ENCODE measurements at places on chromosomes 4 and X.

DNA sequence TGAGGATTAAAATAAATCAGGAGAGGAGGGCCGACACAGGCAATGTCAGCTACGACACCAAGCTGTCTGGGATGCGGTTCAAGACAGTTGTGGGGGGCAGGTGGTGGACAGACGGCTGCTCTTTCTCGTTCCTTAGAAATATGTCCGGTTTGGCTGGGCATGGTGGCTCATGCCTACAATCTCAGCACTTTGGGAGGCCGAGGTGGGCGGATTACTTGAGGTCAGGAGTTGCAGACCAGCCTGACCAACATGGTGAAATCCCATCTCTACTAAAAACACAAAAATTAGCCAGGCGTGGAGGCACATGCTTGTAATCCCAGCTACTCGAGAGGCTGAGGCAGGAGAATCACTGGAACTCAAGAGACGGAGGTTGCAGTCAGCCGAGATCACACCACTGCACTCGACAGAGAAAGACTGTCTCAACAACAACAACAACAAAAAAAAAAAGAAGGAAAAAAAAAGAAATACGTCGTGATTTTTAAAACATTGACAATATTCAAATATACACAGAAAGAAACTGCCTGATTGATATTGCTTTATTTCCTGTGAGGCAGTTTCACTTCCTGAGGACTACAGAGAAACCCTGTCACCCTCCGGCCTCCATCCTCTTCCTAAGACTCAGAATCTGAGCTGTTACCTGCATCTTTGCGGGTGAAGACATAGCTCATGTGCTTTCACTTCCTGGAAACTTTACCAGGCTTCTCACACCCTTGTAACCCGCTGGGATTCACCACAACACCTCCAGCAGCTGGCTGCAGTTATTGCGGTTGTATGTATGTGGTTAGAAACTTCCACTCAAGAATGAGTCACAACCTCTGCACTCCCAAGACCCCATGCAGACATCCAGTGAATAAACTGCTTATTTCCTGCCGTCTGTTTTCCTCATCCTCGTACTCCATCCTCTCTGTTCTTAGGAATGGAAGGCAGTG is 63.8 kb upstream of the STS start:
- DNase-seq = no peak

- DNase-seq = no peak
These were observed 1477.0 kb downstream of the PCDH7 start for GRCh38 chr4:32196950-32197688.

DNA sequence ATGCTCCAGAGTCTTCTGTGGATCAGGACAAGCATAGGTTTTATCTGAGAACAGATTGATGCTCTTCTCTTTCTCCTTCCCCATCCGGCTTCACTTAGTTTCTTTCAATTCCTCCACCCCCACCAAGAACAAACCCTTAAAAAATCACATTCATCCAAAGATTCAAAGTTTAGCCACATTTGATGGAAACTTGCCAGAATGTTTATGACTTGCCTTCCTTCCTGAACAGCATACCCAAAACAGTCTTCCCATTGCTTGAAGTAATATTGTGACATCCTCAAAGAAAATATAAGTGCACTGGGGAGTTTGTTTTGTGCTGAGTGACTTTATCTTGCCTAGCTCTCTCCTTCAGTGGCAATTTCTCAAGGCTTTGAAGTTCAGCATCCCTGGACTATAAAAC is 83.0 kb downstream of the MAGEB17 start:
- no peak for DNase-seq

DNA sequence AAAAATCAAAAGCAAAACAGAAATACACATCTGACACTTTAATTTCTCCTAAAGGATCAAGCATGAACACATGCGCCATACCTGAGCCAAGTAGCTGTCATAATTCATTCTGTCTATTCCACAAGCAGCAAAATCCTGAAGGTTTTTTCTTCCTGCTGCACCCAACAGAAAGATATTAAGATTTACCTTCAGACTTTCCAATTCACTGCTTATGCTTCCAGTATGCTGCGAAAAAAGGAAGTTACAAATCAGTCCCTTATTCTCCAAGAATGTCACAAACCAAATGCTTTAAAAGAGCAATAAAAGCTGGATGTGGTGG is 29.2 kb upstream of the FGFBP2 start:
- DNase-seq = no peak

GRCh38 chr4:142528433-142528832 is 317.7 kb downstream of the INPP4B start:
- no peak for DNase-seq

DNA sequence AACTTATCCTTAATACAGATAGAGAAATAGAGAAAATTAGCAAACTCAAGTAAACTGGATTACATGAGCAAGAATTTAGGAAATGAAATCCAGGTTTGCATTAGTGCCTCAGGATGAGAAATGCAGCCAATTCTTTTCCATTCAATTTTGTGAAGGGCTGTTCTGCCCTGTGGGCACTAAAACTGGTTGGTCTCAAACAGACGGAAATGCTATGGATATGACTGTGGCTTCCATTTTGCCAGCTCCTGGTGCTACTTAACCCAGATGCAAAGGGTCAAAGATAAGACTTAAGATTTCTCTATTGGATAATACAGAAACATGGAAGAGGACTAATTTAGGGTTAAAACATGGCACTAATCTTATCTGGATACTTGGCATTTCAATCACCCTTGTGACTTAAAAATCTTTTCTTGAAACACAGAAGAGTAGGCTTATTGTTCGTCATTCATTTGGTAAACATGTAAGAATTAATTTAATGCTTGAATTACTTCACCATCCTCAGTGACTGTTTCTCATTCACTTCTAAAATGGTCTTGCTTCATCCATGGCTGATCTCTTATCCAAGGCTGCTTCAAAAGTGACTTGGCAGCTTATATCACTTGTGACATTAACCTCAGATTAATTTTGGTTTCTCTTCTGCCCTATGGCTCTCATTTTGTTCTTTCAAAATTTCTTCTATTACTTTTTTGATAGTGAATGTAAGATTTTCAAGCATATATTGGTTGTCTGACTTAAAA is 1008.7 kb downstream of the GLUD2 start:
- no peak for DNase-seq

DNA sequence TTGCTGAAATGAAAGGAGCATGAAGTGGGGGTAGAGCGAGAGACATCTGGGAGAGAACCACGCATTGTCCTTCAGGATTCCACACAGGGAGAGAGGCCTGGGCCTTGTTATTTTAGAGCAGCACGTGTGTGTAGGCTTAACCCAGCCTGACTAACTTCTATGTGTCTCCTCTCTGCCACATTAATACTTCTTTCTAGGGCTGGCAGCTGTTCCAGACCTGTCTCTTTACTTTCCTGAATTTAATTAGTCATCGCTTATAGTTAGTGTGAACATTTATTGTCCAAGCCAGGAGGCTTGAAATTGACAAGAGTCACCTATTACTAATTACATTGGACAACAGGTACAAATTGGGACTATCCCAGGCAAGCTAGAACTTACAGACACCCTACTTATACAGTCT is 51.3 kb downstream of the SMAD1 start:
- no peak for DNase-seq

GRCh38 chr4:15438939-15439524 is 11.2 kb downstream of the C1QTNF7 start:
- DNase-seq = no peak

DNA sequence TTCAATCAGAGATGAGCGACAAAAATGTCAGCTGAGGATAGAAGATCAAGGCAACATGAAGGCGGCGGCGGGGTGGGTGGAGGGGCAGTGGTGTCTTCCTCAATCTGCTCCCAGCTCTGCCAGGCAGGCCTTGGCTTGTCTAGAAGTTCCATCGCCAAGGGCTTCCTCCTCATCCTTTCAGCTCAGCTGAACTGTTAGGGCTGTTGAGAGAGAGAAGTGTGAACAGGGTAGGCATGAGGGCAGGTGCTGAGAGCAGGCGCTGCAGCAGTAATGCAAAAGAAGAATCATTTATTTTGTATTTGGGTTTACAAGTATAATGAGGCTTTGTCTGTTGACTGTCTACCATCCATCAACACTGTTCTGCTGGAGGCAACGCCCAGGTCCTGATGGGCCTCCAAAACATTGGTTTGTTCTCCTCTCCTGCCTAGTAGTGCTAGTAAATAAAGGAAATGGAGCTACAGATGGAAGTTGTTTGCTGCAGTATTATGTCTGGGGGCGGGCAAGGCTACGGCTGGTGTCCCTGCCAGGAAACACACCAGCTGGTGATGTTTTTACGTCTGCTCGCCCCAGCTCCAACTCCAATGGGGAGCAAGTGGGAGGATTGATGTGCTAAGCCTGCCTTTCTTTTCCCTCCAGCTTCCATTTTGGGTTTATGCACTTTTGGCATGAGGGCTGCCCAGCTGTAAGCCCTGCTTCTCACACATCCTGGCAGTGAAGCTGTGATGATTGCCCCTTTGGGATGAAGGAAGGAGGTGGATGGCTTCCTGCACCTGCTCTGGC is 139.4 kb upstream of the BOD1L1 start:
- no peak for DNase-seq

- no peak for DNase-seq
These were observed 46.4 kb downstream of the NUDT6 start for GRCh38 chr4:122875949-122876348.

DNA sequence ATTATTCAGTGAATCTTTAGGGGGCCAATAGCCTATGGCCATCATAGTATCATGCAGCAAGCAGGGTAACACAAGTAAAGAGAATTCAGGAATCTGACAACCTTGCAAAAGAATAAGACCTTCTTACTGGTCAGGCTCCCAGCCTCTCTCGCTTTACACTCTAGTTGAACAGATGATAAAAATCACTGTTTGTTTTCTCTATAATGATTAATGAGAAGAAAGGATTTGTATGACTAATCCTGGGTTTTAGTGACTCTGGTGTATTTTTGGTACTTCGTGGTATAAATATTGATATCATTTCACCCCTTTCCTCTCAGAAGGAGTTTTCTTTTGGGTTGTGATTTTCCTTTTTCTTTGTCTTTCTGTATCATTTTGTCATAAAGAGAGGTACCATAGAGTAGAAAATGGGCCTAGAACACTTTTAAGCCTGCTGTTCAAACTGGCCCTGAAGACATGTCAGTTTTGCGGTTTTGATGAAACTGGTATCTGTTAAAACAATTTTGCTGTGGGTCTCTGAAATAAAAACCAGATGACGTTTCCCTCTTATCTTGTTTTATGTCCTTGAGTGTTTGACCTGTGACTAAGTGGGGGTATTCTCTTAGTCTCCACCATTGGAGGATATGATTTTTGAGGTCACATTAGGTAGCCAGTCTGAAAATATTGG is 294.9 kb upstream of the TBX22 start:
- no peak for DNase-seq

DNA sequence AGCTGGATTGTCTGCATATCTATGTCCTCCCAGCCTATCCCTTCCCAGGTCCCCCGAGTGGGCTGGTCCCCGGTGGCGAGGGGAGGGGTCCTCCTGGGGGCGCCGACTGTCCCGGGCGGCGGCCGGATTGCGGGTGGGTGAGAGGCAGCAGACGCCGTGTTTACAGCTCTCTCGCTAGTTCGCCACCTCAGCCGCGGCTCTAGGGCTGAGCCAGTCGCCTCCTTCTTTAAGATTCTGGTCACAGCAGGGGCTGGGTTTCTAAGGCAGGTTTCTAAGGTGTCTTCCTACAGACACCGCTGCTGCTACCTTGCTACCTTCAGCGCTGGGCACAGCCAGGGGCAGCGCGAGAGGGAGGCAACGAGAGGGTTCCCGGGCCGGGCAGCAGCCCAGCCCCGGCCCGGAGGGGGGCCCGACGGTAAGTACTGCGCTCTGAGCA is 57.2 kb downstream of the FRMPD3 start:
- DNase-seq = no peak

GRCh38 chr4:25896776-25897539 is 17.1 kb upstream of the SMIM20 start:
- no peak for DNase-seq

DNA sequence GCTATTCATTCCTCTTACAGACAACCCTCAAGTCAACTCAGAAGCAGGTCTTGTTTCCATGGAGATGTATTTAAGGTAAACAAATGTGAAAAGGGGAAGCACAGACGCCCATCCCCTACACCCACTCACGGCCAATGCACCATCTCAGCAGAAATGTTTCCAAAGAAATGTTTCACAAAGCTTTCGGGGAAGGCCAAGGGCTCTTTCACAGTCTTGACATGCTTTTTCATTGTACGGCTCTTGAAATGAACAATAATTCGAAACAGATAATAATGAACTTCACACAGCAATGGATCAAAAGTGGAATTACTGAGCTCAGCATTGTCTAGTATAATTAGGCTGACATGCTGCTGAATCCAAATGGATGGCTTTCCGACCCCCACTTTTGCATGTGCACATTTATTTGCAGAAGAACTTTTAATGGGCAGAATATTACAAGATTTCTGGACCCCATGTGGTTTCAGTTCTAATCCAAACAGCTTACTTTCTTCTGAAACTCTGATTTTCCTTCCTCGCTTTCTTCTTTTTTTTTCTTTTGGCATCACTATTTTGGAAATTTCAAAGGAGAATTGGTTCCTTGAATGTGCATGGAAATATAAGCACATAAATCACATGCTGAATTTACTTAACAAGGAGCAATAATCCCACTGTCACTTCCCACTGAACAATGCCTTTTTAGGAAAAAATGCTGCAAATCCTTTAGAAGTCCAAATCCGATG is 160.9 kb downstream of the SMIM20 start:
- DNase-seq = no peak

GRCh38 chr4:6716958-6717655 is 1.1 kb downstream of the BLOC1S4 start:
- no peak for DNase-seq

GRCh38 chrX:146278381-146278780 is 460.8 kb downstream of the SLITRK2 start:
- no peak for DNase-seq

- no peak for DNase-seq
These were observed 41.5 kb downstream of the SMARCA5 start for GRCh38 chr4:143554728-143555597.

GRCh38 chr4:69878250-69878649 is 18.3 kb upstream of the SULT1E1 start:
- DNase-seq = no peak

GRCh38 chr4:82779032-82779431 is 19.6 kb downstream of the SCD5 start:
- no peak for DNase-seq

- no peak for DNase-seq
These were observed 210.6 kb upstream of the KLF3 start for GRCh38 chr4:38453253-38453881.

- no peak for DNase-seq
These were observed 45.8 kb downstream of the ENOX2 start for GRCh38 chrX:130857207-130857606.

DNA sequence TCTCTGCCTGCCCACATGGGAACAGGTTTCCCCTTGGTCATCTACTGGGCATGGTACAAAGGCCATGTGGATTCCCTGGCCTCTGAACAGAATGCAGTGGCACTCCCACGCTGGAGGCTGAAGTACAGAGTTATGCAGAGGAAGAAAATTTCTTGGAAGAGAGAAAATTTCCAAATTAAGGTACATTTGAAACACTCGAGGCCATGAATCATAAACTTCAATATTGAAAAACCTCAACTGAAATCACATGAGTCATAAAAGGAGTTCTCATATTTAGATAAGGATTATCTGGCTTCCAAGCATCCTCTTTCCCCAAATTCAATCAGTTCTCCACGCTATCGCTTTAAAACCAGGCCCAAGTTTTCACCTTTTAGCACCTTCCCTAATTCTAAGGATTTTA is 28.1 kb upstream of the TXK start:
- DNase-seq = no peak
